ENCODE measurements at places on chromosomes 5 and 9.

- H3K27me3 ChIP-seq = no peaks in the 10 kb centered on the region
- H3K36me3 ChIP-seq = no peaks in the 10 kb centered on the region
- H3K27ac ChIP-seq = peak overlapping the region; percentile 78
- no peak overlapping the region for H3K4me3 ChIP-seq
- DNase-seq = no peak
- peaks cover 16% of the 10 kb centered on the region for H3K4me1 ChIP-seq
Observed at GRCh38 chr9:70902692-70903131, 218.7 kb downstream of the TRPM3 start.

GRCh38 chr5:73969195-73970036 lies 343.4 kb downstream of the ARHGEF28 start:
- H3K36me3 ChIP-seq = no peaks in the 10 kb centered on the region
- no peak for DNase-seq
- H3K4me3 ChIP-seq = no peak overlapping the region
- H3K4me1 ChIP-seq = no peaks in the 10 kb centered on the region
- no peak overlapping the region for H3K27ac ChIP-seq

DNA sequence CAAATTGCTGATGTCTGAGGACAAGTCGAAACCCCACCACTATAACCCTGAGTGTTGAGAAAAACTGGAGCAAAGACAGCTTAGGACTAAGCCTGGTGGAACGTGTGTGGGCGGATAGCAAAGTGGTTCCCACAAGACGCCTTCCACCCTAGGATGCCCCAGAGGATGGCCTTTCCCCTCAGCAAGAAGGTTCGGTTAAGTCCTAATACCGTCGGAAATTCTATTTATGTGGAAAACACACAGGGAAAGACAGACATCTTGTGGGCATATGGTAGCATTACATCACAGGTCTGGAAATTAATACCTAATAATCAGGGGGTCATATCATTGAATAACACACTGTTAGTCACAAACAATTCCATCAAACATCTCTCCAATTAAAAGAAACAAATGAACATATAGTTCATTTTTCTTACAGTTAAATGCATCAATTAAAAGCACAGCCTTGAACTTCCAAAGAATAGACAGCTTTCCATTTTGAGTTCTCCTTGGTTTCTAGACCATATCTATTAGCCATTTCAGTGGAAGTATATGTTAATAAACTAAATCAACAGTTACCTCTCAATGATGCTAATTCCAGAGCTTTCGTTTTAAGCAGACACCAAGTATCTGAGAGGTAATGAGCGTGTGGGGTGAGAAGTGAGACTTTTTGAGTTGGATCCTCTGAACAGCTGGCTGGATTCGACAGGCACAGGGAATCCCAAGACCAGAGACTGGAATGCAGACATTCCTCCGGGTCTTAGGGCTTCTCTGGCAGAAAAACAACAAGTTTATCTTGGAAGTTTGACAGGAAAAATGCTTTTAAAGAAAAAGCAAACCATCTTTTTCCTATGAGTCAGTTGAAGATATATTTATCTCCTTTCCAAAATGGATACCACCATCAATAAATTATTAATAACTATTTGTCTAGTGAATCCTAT lies 2.9 kb upstream of the ICE1 start:
- no peaks in the 10 kb centered on the region for H3K36me3 ChIP-seq
- no peak overlapping the region for H3K27ac ChIP-seq
- H3K4me1 ChIP-seq = peaks cover 4% of the 10 kb centered on the region
- H3K27me3 ChIP-seq = no peaks in the 10 kb centered on the region
- no peak for DNase-seq

- H3K4me1 ChIP-seq = no peaks in the 10 kb centered on the region
- H3K27ac ChIP-seq = no peak overlapping the region
- H3K36me3 ChIP-seq = no peaks in the 10 kb centered on the region
- no peak overlapping the region for H3K4me3 ChIP-seq
- no peak for DNase-seq
- no peaks in the 10 kb centered on the region for H3K27me3 ChIP-seq
Observed at GRCh38 chr5:57407391-57407790, 75.2 kb downstream of the ACTBL2 start.

GRCh38 chr5:61624553-61625136 lies 292.6 kb downstream of the ZSWIM6 start:
- no peak overlapping the region for H3K27ac ChIP-seq
- DNase-seq = no peak
- H3K36me3 ChIP-seq = no peaks in the 10 kb centered on the region
- H3K27me3 ChIP-seq = no peaks in the 10 kb centered on the region

DNA sequence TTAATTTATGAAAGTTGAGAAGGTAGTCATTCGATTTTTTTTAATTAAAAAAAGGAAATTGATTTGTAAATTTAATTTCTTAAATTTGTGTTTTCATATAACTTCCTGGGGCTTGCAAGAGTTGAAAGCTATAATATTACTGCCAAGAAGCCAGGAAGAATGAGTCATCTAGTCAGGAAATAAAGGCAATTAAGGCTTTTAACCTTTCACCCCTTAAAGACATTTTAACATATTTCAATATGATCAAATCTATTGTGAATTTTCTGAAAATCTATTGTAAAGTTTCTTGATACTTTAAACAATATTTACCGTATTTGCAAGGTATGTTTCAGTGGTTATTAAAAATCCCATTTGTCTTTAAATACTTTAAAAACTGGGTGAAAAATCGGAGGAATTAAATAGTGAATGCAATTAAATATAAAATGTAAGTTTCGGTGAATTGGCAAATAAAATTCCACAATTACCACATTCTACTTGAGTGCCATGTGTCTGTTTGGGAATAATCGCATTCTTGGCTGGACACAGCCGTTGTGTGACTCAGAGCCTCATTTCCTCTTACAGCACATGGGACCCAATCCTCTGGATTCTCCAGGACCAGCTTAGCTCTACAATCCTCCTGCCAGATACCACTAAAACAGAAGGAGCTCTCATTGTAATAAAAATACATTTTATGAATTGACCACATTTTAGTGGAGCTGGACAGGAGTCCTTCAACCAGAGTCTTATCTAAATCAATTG lies 310.7 kb downstream of the HCN1 start:
- DNase-seq = peak; percentile 52
- H3K27me3 ChIP-seq = no peaks in the 10 kb centered on the region
- H3K36me3 ChIP-seq = no peaks in the 10 kb centered on the region

- peaks cover 20% of the 10 kb centered on the region for H3K4me1 ChIP-seq
- H3K36me3 ChIP-seq = no peaks in the 10 kb centered on the region
- DNase-seq = no peak
- H3K4me3 ChIP-seq = no peak overlapping the region
- H3K27me3 ChIP-seq = no peaks in the 10 kb centered on the region
Observed at GRCh38 chr5:72556351-72557166, 49.3 kb upstream of the ZNF366 start.

DNA sequence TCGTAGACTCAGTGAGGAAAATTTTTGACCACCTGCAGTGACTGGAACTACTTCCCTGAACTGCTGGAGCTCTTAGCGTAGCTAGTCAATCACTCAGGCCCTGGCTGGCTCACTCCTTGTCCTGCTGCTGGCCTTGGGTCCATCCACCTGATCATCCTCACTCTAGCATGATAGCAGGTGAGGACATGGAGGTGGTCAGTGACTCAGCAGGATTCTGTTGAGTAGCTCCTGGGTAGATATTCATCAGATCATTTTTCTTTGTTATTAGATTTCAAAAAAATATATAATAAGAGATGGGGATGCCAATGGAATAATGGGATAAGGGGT lies 25.0 kb upstream of the SEMA4D start:
- DNase-seq = no peak
- no peak overlapping the region for H3K27ac ChIP-seq
- H3K4me1 ChIP-seq = peaks cover 18% of the 10 kb centered on the region
- H3K27me3 ChIP-seq = no peaks in the 10 kb centered on the region

DNA sequence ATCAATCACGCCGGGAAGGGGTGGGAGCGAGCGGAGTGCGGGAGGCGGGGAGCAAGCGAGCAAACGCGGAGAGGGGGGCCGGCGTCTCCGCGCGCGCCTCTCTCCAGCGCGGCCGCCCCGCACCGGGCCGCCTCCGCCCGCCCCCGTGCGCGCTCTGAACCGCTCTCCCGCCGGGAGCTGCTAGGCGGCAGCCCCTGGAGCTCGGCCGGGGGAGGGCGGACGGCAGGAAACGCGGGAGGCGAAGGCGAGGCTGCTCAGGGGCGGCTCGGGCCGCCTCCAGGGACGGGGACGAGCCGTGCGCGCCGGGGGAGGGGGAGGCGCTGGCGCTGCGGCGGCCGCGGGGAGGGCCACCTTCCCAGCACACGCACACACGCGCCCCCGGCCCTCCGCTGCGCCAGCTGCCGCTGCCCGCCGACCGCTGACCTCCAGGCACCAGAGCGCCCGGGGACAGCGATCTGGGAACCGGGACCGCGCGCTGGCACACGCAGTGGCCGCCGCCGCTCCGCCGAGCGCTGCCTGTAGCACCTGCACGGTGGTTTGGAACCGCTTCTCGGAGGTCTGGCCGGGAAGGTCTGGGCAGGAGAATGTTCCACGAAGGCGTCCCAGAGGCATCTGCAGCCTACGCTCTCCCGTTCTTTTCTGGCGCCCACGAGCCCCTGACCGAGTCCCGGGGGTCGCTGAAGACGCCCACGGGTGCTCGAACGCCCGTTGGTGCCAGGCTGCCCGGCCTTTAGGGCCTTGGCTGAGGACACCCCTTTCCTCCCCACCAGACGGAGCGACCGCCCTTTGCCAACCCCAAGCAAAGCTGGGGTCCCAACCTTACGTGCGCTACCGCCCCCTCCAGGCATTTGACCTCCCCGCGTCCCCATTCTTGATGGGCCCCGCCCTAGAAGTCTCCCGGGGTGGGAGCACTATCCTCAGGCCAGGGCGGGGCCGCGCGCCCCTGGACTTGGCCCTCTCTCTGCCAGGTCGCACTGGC lies at the start of gene GABBR2:
Gene GABBR2, minus strand, starts transcription at position 3 of the 979 bp plus-strand sequence. CDS start 198 bp downstream, outside the sequence.
- H3K4me1 ChIP-seq = no peaks in the 10 kb centered on the region
- H3K27ac ChIP-seq = no peak within 1 kb of the TSS
- no peaks in the 10 kb centered on the region for H3K36me3 ChIP-seq
- DNase-seq = no peak
- H3K4me3 ChIP-seq = peak within 1 kb of the TSS; percentile 22

- peak overlapping the region; percentile 70 for H3K27ac ChIP-seq
- H3K27me3 ChIP-seq = no peaks in the 10 kb centered on the region
- H3K4me3 ChIP-seq = no peak overlapping the region
- DNase-seq = no peak
- H3K36me3 ChIP-seq = peaks cover 26% of the 10 kb centered on the region
Observed at GRCh38 chr9:37921546-37922300, 17.8 kb upstream of the SLC25A51 start.

- H3K36me3 ChIP-seq = no peaks in the 10 kb centered on the region
- DNase-seq = no peak
- H3K27ac ChIP-seq = peak overlapping the region; percentile 79
Observed at GRCh38 chr9:14373706-14374105, 59.8 kb upstream of the NFIB start.

GRCh38 chr5:157271740-157272271 lies 5.9 kb downstream of the CYFIP2 start:
- H3K4me3 ChIP-seq = no peak overlapping the region
- no peaks in the 10 kb centered on the region for H3K4me1 ChIP-seq
- no peak for DNase-seq
- no peak overlapping the region for H3K27ac ChIP-seq

- no peaks in the 10 kb centered on the region for H3K27me3 ChIP-seq
- H3K36me3 ChIP-seq = peaks cover 27% of the 10 kb centered on the region
- no peak for DNase-seq
- H3K27ac ChIP-seq = no peak overlapping the region
- no peaks in the 10 kb centered on the region for H3K4me1 ChIP-seq
- no peak overlapping the region for H3K4me3 ChIP-seq
Observed at GRCh38 chr5:138937392-138938387, 62.6 kb upstream of the LRRTM2 start.

DNA sequence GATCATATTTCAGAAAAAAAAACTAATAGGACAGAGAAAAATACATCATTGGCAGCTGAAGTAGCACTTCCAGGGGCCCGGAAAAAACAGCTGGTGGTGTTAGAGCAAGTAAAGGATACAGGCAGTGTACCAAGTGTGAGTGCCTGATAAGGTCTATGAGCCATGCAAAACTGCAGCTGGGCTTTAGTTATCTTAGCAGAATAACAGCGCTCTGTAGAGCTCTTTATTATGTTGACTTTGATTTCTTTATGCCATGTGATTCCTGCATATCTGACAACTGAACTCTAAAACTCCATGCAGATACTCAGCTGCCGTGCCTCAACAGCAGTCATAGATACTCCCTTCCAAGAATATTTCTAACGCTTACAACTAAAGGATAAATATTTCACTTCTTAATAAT lies 119.5 kb downstream of the CAAP1 start:
- H3K4me3 ChIP-seq = no peak overlapping the region
- DNase-seq = no peak
- H3K27me3 ChIP-seq = no peaks in the 10 kb centered on the region
- H3K27ac ChIP-seq = no peak overlapping the region
- H3K36me3 ChIP-seq = no peaks in the 10 kb centered on the region
- H3K4me1 ChIP-seq = no peaks in the 10 kb centered on the region

DNA sequence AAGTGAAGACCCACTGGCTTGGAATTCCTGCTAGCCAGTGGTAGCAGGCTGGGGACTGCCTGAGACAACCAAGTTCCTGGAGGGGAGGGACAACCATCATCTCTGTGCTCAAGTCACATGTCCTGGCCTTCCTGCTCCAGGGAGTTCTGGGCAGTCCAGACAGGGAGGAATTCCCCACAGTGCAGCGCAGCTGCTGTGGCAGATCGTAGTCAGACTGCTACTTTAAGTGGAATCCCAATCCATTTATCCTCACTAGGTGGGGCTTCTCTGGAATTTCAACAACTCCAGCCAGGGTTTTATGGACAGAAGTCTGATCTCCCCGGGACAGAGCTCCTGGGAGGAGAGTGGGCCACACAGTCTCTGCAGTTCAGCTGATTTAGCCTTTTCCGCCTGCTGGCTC lies 20.9 kb upstream of the OR5C1 start:
- no peaks in the 10 kb centered on the region for H3K36me3 ChIP-seq
- H3K27me3 ChIP-seq = no peaks in the 10 kb centered on the region
- H3K4me1 ChIP-seq = no peaks in the 10 kb centered on the region

GRCh38 chr5:123204251-123204650 lies 115.2 kb downstream of the PRDM6 start:
- no peaks in the 10 kb centered on the region for H3K27me3 ChIP-seq
- DNase-seq = no peak
- no peak overlapping the region for H3K4me3 ChIP-seq
- H3K36me3 ChIP-seq = no peaks in the 10 kb centered on the region

- H3K27me3 ChIP-seq = no peaks in the 10 kb centered on the region
- no peak overlapping the region for H3K27ac ChIP-seq
- peak; percentile 48 for DNase-seq
- no peak overlapping the region for H3K4me3 ChIP-seq
Observed at GRCh38 chr9:134627417-134628353, 13.9 kb upstream of the COL5A1 start.

- no peaks in the 10 kb centered on the region for H3K27me3 ChIP-seq
- H3K36me3 ChIP-seq = peaks cover 2% of the 10 kb centered on the region
- H3K27ac ChIP-seq = no peak overlapping the region
- peaks cover 14% of the 10 kb centered on the region for H3K4me1 ChIP-seq
- no peak for DNase-seq
- H3K4me3 ChIP-seq = no peak overlapping the region
Observed at GRCh38 chr5:141483902-141484301, 928 bp upstream of the PCDHGC4 start.

GRCh38 chr9:115957585-115957984 lies 196.0 kb upstream of the PAPPA start:
- peaks cover under 1% of the 10 kb centered on the region for H3K4me1 ChIP-seq
- no peaks in the 10 kb centered on the region for H3K27me3 ChIP-seq
- no peak overlapping the region for H3K4me3 ChIP-seq
- DNase-seq = no peak

- H3K4me1 ChIP-seq = no peaks in the 10 kb centered on the region
- H3K27ac ChIP-seq = no peak overlapping the region
- no peaks in the 10 kb centered on the region for H3K27me3 ChIP-seq
Observed at GRCh38 chr9:21081451-21081850, 3.7 kb upstream of the IFNB1 start.

GRCh38 chr5:3155046-3155445 lies 403.6 kb upstream of the IRX2 start:
- H3K27me3 ChIP-seq = no peaks in the 10 kb centered on the region
- H3K27ac ChIP-seq = no peak overlapping the region
- H3K4me3 ChIP-seq = no peak overlapping the region
- no peak for DNase-seq
- no peaks in the 10 kb centered on the region for H3K4me1 ChIP-seq
